ENCODE measurements at places on chromosomes 13 and 19. TPM values are rescaled to one million over a fixed set of nuclear protein-coding genes. Genes with fewer than 3 reads are reported as not detected.
A peak's percentile ranks its signal among the peaks of the same experiment; 100 is the strongest.

GRCh38 chr19:55654323-55654867 is 440 bp upstream of the U2AF2 start:
- DNase-seq = peak; percentile 100

- no peak for DNase-seq
These were observed 1.7 kb upstream of the PRAM1 start for GRCh38 chr19:8504171-8504570.

DNA sequence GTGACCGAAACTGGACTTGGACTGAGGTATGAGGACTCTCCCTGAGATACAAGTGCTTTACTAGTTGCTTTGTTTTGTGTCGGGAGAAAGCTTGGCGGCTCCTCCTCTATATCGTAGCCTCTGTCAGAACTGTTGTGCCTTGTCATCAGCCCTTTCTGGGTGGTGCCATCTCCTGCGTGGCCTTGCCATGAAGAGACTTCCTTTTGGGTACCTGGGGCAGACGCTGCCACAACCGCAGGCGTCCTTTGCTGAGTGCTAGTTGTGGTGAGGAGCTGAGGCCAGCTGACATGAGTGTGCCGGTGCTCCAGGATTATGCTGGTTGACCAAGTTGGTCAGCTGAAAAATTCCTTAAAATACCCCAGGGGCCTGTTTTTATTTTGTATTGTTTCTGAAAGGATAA is 124.5 kb downstream of the AKAP11 start:
- DNase-seq = no peak

The FOSB gene
- 0.33 TPM for total RNA-seq

DNA sequence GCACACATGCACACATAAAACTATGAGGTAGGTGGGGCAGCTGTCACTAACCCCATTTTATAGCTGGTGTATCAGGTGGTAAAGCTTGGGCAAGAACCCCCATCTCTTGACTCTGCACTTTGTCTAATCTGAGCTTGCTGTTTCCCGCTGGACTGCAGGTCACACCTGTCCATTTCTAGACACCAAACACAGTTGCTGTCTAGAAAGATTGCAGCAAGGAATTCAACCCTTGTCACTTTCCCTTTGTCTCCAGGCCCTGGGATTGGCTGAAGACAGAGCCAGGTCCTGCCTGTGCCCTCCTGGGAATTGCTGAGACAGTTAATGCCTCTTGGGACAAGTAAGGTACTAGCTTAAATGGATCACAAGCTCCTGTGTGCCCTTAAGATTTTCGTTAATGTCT is 83.8 kb downstream of the RNASEH2B start:
- no peak for DNase-seq

The MIPEP gene
- total RNA-seq = 59.1 TPM

GRCh38 chr13:76489274-76489673 is 396.9 kb downstream of the KCTD12 start:
- DNase-seq = no peak

The CLEC17A gene
- 0.09 TPM for total RNA-seq

The C19orf67 gene
- total RNA-seq = 0.27 TPM

GRCh38 chr19:7857727-7858108 is 16.5 kb downstream of the PRR36 start:
- DNase-seq = no peak
